ENCODE measurements at places on chromosomes 12 and 14.

DNA sequence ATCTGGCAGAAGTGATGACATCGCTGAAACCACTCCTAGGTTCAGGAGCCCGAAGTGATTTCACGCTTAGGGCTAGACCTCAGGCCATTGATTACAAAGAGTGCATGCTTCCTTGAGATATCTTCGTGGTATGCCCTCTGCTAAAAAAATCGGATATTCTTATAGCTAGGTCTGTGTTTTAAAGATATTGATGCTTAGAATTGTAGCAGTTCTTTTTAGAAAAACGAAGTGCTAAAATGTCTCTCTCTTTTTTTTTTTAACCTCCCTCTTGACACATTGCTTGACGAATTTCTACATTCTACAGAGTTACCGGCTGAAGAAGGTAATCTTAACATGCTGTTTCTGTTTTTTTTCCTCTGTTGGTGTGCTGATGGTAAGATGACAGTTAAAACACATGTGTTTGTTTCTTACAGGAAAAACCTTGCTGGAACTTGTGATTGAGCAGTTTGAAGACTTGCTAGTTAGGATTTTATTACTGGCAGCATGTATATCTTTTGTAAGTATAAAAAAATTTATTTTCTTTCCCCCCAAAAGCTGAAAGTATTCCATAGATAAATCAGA is 1.3 kb downstream of the ATP2A2 start:
- no peak for DNase-seq

GRCh38 chr12:127041985-127042625 is 1224.9 kb upstream of the TMEM132C start:
- DNase-seq, result no peak

- DNase-seq, result no peak
Observed at GRCh38 chr12:31488737-31489338, 102.1 kb downstream of the DENND5B start.

DNA sequence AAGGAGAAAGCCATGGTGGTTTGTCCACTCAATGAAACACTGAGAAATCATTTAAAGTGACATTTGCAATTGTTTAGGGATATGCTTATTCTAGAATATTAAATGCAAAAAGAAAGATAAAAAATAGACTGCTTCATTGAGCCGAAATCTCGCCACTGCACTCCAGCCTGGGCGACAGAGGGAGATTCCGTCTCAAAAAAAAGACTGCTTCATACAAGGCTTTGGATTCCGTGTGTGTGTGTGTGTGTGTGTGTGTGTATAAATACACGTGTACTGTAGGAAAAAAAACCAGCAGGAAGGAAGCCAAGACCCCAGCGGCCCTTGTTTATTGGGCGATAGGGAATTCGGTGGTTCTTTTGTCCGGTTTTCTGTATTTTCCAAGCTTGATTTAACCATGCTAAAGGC is 3.2 kb upstream of the ZNF839 start:
- DNase-seq, result peak; percentile 32

GRCh38 chr12:48388938-48389337 is 38.2 kb upstream of the ZNF641 start:
- DNase-seq, result peak; percentile 89

GRCh38 chr12:67546746-67547145 is 101.8 kb upstream of the DYRK2 start:
- no peak for DNase-seq

- DNase-seq, result no peak
Observed at GRCh38 chr14:69398818-69399210, 322 bp downstream of the SLC39A9 start.

DNA sequence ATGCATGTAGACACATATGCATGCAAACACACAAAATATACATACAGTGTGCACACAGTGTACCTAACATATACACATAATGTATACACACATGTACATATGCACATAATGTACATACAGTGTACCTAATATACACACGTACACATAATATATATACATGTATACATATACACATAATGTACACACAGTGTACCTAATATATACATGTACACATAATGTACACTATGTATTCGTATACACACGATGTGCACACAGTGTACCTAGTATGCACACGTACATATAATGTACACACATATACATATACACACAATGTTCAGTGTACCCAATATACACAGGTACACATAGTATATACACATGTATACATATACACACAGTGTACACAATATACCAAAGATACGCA is 70.0 kb downstream of the DNAH10 start:
- DNase-seq, result no peak

GRCh38 chr12:1881936-1882335 is 36.5 kb downstream of the CACNA2D4 start:
- DNase-seq, result no peak

DNA sequence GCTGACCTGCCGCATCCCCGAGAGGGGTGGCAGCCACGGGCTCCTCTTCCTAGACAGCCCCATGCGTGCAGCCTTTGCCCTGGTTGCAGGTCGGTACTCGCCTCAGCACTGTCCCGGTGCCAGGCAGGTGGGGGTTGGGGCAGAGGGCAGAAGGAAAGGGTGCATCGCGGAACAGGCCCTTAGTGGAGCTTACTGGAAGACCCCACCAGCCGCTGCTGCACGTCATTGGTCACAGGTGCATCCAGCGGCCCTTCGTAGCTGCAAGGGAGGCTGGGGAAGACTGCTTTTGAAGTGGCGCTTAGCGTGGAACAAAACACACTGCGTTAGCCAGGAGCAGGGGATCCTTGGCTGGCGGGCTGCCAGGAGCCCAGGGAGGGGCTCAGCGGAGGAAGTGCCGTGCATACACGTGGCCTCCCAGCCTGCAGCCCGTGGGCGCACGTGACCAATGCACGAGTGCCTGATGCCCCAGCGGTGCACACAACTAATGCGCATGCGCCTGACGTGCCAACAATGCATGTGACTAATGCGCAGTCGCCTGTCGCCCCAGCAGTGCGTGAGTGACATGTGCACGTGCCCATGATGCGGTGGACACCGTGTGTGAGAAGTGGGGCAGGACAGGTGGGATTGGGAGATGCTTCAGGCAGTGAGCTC is 5.0 kb upstream of the EP400 start:
- DNase-seq, result no peak

DNA sequence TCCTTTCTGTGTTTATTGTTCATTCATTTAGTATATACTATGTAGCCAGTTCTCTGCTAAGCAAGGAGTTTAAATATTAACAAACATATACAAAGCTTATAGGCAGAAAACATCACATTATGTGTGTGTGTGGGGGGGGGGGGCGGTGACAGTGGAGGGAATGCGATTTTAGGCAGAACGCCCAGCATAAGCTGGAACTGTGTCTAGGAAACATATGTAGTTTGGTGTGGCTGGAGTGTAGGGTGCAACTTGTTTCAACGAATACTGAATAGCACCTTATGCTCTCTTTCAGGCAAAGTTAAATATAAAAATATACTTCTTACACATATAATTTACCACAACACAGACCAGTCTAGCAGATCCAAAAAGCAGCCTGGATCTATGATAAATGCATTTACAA is 980.6 kb downstream of the SLC6A15 start:
- no peak for DNase-seq

DNA sequence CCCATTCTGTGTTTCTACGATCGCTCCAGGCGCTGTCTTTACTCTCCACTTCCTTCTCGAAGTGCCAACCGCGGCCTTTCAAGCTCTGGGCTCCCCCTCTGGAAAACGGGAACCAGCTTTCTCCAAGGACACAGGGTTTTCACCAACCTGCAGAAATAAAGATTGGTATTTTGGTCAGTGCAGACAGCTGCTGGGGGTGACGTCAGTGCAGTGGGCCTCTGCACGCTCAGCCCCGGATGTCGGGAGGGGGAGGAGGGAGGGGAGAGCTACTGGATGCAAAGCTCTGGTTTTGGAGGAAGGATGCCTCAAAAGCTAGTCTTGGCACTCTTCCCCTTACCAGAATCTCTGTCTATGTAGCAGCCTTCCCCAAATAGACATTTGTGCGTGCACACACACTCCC is 19.9 kb downstream of the HRK start:
- no peak for DNase-seq

DNA sequence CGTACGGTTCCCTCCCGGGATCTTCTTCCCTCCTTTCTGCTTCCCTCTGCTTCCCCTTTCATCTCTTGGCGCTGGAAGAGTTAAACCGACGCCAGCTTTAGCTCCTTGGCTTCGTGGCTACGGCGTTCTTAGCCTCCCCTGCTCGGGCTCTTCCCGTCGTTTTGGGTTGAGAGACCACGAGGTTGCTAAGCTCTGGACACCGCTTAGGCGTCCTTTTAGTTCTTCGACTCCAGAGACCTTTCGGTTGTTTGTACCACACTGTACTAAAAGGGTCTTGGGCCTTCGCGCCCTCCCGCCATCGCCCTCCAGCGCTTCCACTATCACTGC is 545 bp downstream of the CPSF2 start:
- peak; percentile 4 for DNase-seq

- DNase-seq, result peak; percentile 51
Observed at GRCh38 chr14:105398726-105399465, 558 bp downstream of the TEX22 start.

DNA sequence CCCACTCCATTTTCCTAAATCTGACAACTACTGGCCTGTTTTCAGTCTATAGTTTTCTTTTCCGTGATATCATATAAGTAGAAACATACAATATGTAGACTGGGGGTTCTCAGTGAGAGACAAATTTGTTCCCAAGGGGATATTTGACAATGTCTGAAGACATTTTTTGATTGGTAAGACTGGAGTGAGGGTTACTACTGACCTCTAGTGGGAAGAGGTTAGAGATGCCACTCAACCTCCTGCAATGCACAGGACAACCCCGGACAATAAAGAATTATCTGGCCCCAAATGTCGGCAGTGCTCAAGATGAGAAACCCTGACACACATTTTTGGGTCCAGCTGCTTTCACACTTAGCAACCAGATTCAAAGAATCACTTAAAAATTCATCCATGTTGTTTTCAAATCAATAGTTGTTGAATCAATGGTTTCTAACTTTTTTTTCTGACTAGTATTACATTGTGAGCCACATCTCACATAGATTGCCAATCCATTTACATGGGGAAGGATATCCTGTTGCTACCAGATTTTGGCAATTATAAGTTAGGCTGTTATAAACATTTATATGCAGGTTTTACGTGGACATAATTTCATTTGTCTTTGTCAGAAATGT is 307.1 kb downstream of the RPL10L start:
- DNase-seq, result no peak

- no peak for DNase-seq
Observed at GRCh38 chr12:40225337-40225983, 663 bp downstream of the LRRK2 start.

- DNase-seq, result no peak
Observed at GRCh38 chr14:21023174-21023573, 1.7 kb downstream of the NDRG2 start.

DNA sequence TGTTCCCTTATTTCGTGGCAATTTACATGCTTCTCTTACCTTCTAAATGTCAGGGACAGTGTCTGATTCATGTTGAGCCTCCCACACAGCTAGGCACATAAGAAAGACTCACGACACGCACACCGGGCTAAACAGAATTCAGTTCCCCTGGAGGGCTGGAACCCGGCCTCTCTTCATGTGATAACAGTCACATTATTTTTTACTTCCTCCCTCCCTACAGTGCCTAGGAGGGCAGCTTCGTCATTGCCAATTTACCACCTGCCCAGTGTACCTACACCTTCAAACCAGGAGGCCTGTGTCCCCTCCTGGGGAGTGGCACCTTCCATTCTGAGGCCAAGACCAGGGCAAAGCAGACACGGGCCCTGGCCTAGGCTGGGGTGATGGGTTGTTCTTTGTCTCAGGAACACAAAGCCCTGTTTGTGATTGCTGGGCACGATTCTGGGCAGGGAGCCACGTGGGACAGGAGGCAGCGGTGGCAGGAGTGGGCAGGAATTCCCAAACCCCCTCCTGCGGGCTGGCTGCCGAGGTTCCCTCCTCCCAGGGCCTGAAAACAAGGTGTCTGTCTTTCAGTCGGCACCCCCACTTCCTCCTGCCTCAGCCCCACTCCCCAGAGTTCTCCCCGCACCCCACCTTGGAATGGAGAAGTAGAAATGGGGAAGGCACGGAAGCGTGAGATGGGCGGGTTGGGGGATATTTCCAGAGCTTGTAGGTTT is 6.8 kb upstream of the RASAL1 start:
- no peak for DNase-seq

- DNase-seq, result peak; percentile 51
Observed at GRCh38 chr12:104695453-104696148, 238.9 kb downstream of the CHST11 start.

DNA sequence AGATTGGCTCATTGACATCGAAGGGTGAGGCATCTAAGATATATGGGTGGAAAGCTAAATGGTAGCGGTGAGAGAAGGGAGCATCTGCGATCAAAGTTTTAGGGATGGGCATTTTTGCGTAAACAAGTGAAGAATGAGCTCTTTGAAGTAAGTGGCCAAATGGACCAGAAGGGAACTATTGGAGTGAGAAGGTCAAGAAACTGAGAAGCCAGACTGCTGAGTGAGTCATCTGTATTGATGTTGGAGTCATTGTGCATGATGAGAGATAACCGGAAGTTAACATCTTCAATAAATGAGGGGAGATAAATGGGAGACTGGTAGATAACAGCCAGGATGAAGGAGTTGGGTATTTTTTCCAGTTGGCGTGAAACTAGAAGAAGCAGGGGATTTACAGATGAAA is 271.9 kb upstream of the PDE3A start:
- no peak for DNase-seq

GRCh38 chr12:122350141-122350848 is 72.2 kb downstream of the CLIP1 start:
- no peak for DNase-seq

GRCh38 chr12:12272869-12273268 is 6.0 kb upstream of the LRP6 start:
- peak; percentile 37 for DNase-seq

GRCh38 chr12:92488735-92489134 is 214.1 kb upstream of the PLEKHG7 start:
- DNase-seq, result no peak

GRCh38 chr14:58633831-58634230 is 3.9 kb upstream of the DACT1 start:
- no peak for DNase-seq

GRCh38 chr12:96131230-96131788 is 62.9 kb upstream of the ELK3 start:
- DNase-seq, result no peak

DNA sequence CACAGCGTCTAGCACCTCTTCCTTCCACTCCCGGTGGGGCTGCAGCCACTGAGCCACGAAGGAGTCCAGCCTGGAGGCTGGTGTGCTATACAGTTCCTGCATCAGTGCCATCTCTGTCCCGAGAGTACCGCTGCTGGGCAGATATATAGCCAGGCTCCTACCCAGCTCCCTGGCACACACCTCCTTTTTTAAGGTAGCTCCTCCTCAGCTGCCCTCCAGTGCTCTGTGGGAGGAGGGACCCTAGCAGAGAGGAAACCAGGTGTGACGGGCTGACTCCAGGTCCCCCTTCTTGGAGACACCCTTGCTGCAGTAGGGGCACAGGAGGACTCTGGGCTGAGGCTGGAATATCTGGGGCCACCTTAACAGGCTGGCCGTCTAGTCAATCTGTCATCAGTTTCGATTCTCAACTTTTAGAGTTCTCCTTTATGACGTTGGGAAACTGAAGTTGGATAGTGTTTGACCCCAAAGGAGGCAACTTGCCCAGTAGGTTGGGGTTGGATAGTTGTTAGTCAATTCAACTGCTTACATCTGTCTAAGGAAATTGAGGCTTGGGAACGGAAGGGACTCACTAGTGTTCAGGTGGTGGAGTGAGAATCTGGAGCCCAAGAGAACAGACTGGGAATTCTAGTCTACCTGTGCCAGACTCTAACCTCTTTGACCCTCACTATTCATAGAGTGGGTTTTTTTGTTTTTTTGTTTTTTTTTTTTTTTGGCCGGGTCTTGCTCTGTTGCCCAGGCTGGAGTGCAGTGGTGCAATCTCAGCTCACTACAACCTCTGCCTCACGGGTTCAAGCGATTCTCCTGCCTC is at the start of gene OASL:
Gene OASL, minus strand, starts transcription at position 386 of the 808 bp plus-strand sequence. Its CDS starts 275 bp downstream, at position 111.
- DNase-seq, result no peak

- no peak for DNase-seq
Observed at GRCh38 chr12:95859344-95859816, 628 bp downstream of the SNRPF start.
